ENCODE measurements at places on chromosomes 7 and 10. TPM values are rescaled to one million over a fixed set of nuclear protein-coding genes. Genes with fewer than 3 reads are reported as not detected.

TAS2R3 gene
- not detected for polyA plus RNA-seq

CCDC3 gene
- 1.6 TPM for polyA plus RNA-seq

TLL2 gene
- polyA plus RNA-seq, result not detected

ZNF425 gene
- 2.4 TPM for polyA plus RNA-seq

WNT8B gene
- polyA plus RNA-seq, result not detected

ELMO1 gene
- 131 TPM for polyA plus RNA-seq

PDZD7 gene
- 5.0 TPM for polyA plus RNA-seq

ADARB2 gene
- 0.30 TPM for polyA plus RNA-seq

RTKN2 gene
- polyA plus RNA-seq, result 1.2 TPM

SPAM1 gene
- not detected for polyA plus RNA-seq

TRPV5 gene
- not detected for polyA plus RNA-seq

KCNIP2 gene
- polyA plus RNA-seq, result 1.3 TPM

RADIL gene
- polyA plus RNA-seq, result 0.52 TPM

SLC18A2 gene
- 1.1 TPM for polyA plus RNA-seq

CNNM1 gene
- polyA plus RNA-seq, result 10.4 TPM

ZDHHC6 gene
- polyA plus RNA-seq, result 33.6 TPM

INA gene
- 395 TPM for polyA plus RNA-seq

GIMAP7 gene
- polyA plus RNA-seq, result 0.25 TPM

HHEX gene
- polyA plus RNA-seq, result not detected

HABP2 gene
- not detected for polyA plus RNA-seq

PYROXD2 gene
- 1.7 TPM for polyA plus RNA-seq

SEMA3A gene
- polyA plus RNA-seq, result 17.0 TPM

Data from Purkinje cell (primary cell).